ENCODE measurements at places on chromosomes 12 and 14.

DNA sequence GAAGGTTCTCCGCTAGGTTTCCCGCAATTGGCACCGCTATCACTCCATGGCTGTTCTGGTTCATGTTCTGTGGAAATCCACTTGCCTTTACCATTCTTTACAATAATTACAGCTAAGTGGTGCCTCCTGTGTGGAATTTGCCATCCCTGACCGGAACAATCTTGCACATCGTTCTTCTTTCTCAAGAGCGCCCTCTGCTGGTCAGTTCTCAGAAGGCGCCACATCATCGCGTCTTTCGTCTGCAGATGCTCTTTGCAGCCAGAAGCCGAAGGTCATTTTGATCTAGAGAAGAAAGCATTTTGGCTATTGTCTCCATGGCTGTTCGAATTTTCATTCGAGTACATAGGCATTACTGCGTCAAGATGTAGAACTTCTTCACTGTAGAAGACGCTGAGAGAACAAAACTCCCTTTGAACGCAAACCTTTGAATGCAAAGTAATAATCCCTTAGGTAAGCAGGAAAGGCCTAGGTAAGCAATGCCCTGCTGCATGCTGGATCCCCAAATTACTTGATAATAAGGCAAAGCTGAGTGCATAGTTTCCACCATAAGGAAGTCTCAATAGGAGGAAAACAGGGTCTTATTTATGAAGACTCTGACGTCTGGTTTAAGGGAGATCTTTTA is 10.1 kb upstream of the RTRAF start:
- DNase-seq: peak; percentile 84

DNA sequence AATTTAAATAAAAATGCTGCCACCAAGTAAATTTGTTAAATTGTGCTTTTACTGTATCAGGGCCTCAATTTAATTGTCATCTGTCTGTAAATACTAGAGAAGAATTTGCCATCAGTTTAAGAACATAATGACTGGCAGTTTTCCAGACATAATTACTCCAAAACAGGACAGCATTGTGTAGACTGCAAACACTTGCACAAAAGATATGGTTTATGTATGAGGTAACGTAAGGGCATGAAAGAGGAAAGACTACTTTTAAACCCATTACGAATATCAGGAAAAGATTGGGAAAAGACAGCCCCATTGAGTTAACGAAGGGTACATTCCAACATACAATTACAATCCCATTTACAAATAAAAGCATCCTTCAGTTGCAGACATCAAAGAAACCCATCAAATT is 59.8 kb upstream of the KRR1 start:
- DNase-seq: no peak

DNA sequence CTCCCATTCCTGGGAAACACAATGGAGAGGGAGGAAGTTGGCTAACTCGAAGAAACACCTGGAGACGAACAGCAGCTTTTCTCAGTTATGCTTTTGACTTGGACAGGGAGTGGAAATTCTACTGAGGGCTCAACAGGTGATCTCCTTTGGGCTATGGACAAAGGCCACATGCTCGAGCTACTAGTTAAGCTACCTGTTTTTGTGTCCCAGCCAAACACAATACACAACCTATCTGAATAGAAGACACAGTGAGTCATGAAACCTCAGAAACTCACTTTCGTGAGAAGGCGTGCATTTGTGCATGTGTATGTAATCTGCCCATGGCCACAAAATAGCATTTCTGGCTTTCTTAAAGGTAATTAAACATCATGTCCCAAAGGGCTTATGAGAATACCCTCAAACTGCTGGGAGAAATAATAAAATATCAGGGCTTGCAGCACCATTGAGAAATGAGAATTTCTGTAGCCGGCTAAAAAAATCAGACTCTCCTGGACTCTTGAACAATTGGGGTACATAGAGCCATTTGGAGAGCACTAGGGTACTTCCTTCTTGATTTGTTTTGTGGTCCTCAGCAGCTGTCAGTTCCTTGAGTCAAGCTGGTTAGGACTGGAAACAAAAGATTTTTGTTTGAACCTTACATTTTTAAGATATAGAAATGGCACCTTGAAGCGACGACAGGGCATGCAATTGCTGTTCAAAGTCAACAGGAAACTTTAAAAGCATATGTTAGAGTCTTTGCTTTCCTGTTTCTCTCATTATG is 85.5 kb upstream of the PTHLH start:
- DNase-seq: no peak

DNA sequence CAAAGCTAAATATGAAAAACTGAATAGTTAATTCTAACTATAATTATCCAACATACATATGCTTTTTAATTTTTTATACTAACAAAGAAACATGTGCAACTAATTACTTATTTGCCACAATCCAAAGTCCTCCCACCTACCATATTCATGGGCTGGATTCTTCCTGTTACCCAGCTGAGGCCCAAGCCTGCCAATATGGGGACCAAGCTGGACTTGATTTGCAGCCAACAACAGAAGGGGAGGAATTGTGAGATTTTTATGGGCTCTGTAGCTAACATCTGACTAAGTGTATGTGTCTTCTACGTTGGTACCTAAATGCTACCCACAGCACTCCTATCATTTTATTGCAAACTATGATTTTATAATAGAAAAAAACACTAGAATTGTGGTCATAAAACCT is 13.1 kb upstream of the ANKS1B start:
- DNase-seq: no peak
